Pancreas (tissue), 10 donors: ENCODE measurements at places on chromosomes 12 and 14. TPM values are rescaled to one million over a fixed set of nuclear protein-coding genes. Genes with fewer than 3 reads are reported as not detected.
A peak's percentile ranks its signal among the peaks of the same experiment; 100 is the strongest.

Gene NELL2
- 0.27 TPM for polyA plus RNA-seq

Gene SLC4A8
- polyA plus RNA-seq: 1.4 TPM

Gene PIK3C2G
- polyA plus RNA-seq: 1.5 TPM

Gene DLK1
- polyA plus RNA-seq: 51.1 TPM

Gene DBX2
- 0.04 TPM for polyA plus RNA-seq

DNA sequence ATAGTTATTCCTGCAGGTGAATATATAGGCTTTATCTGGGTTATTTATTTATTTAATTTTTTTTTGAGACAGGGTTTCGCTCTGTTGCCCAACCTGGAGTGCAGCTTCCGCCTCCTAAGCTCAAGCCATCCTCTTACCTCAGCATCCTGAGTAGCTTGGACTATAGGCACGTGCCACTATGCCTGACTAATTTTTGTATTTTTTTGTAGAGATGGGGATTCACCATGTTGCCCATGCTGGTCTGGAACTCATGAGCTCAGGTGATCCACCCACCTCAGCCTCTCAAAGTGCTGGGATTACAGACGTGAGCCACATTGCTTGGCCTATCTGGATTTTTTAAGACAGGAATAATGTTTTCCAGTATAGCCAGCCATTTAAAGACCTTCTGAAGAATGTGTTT lies 2.0 kb downstream of the RAN start:
- no peak for DNase-seq

- no peak for DNase-seq
Measured at GRCh38 chr14:35355981-35356841, 48.3 kb downstream of the NFKBIA start.

DNA sequence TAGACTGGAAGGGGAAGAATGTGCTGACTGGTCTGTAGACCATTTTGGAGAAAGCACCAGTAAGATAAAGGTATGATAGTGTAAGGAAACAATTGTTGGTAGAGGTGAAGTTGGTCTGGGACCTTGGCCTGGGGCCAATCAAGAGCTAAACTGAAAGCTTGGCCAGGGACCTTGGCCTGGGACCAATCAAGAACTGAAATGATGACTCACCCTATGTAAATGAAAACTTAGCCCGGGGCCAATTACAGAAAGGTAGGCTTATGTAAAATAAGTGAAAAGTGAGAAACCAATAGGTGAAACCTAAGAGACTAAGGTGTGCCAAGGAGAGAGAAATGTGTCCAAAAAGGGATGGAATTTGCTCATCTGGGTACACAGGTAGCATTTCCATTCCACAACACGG lies 776.0 kb downstream of the C12orf50 start:
- DNase-seq: peak; percentile 47

DNA sequence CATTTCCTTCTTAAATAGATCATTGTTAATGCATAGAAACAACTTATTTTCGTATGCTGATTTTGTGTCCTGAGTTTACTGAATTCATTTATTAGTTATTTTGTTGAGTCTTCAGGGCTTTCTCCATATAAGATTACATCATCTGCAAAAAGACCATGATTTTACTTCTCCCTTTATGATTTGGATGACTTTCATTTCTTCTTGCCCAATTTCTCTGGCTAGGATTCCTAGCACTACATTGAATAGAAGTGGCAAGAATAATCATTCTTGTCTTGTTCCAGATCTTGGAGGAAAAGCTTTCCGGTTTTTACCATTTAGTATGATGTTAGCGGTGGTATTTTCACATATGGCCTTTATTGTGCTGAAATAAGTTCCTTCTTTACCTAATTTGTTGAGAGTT lies 303.0 kb upstream of the RTL1 start:
- no peak for DNase-seq

DNA sequence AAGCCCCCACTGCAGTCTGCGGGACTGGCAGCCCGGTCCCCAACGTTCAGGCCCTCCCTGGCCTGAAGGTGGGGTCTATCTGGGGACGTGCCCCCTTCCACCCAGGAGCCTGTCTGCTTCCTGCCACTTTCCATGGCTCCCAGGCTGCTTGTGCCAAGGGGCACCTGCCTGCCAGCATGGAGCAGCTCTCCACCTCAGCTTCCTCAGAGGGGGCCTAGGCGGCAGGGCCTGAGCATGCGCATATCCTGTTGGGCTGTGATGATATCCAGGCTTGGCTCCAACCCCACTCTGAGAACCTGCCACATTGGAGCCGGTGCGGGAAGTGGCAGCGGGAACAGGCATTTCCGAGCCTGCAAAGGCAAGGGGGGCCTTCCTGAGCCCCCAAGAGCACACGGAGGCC lies 57.4 kb downstream of the FUT8 start:
- DNase-seq: no peak

GRCh38 chr14:56341766-56342493 lies 223.7 kb downstream of the PELI2 start:
- DNase-seq: no peak

DNA sequence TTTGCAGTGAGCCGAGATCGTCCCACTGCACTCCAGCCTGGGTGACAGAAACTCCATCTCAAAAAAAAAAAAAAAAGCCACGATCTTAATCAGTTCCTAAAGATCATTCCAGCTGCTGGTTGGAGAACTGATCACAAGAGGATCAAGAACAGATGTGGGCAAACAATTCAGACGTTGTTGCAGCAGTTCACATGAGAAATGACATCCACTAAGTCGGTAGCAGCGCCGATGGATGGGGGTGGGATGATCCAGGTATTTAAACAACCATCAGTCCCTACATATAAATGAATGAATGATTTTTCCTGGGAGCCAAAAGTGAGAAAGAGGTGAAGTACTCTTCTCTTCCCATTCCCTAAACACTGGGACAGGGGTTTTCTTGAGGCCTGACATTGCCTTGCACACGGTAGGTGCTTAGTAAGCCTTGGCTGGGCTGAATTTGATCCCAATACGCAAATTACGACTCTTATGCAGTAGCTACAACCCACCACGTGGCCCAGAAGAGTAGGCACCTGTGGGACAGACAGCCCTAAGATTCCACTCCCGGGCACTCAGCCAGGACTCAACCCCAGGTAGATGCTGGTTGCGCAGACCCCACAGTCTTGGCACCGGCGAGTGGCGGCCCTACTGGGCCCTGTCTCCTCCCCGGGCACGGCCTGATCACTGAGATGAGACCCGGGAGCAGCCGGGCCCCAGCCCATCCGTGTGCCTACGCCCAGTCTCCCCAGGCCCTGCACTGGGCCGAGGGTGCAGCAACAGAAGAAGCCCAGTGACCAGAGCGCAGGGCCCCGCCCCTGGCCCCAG lies 565 bp downstream of the SPRYD3 start:
- peak; percentile 85 for DNase-seq

DNA sequence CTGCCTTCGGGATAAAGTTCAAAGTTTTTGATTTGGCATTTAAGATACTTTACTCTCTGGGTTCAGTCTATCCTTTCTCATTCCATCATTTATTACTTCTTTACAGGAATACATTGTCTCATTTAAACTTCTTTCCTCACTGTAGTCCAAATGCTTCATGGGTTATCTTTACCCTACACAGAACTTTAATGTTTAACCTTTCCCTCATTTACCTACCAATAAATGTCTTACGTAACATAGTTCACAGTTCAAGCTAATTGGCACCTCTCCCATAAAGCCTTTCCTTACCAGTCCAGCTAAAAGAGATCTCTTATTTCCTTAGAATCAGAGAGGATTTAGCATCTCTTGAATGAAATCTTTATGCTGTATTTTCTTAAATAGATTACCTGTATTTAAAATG lies 476.3 kb upstream of the SEL1L start:
- no peak for DNase-seq
